ENCODE measurements at places on chromosomes 4 and X. TPM values are rescaled to one million over a fixed set of nuclear protein-coding genes. Genes with fewer than 3 reads are reported as not detected.

PPEF2 gene
- total RNA-seq, result 0.04 TPM

SPANXD gene
- total RNA-seq, result not detected

DNAJB14 gene
- 18.9 TPM for total RNA-seq

SRPK3 gene
- total RNA-seq, result 195 TPM

ADAM29 gene
- not detected for total RNA-seq

ASB9 gene
- total RNA-seq, result 3.6 TPM

EFHC2 gene
- total RNA-seq, result 0.27 TPM

SLITRK4 gene
- total RNA-seq, result 4.7 TPM

PDCL2 gene
- total RNA-seq, result not detected

FMR1 gene
- 27.8 TPM for total RNA-seq

F8A3 gene
- 0.84 TPM for total RNA-seq

CD99 gene
- total RNA-seq, result 158 TPM

JCHAIN gene
- total RNA-seq, result 2.3 TPM

PF4V1 gene
- total RNA-seq, result 0.27 TPM

FAM114A1 gene
- 77.9 TPM for total RNA-seq

ZIC3 gene
- 0.04 TPM for total RNA-seq

XG gene
- total RNA-seq, result 3.7 TPM

KCNE5 gene
- 27.6 TPM for total RNA-seq

MAP3K15 gene
- 0.13 TPM for total RNA-seq

RNF150 gene
- 37.6 TPM for total RNA-seq

NSUN7 gene
- 0.84 TPM for total RNA-seq

TMSB15A gene
- total RNA-seq, result 16.0 TPM

FBXO8 gene
- total RNA-seq, result 22.0 TPM

PNMA6A gene
- 3.7 TPM for total RNA-seq

PAGE5 gene
- total RNA-seq, result not detected

MAGEA1 gene
- not detected for total RNA-seq

TRIM2 gene
- total RNA-seq, result 29.8 TPM

PPEF1 gene
- total RNA-seq, result 1.3 TPM

GYPB gene
- 5.3 TPM for total RNA-seq

ADRA2C gene
- 3.3 TPM for total RNA-seq

IL2 gene
- total RNA-seq, result not detected

PRSS12 gene
- 7.1 TPM for total RNA-seq

CTAG1B gene
- total RNA-seq, result not detected

ETDB gene
- total RNA-seq, result not detected

COX18 gene
- 11.4 TPM for total RNA-seq

NMU gene
- 1.2 TPM for total RNA-seq

GRIPAP1 gene
- 9.9 TPM for total RNA-seq

SPACA5 gene
- not detected for total RNA-seq

JADE3 gene
- total RNA-seq, result 2.7 TPM

IBSP gene
- total RNA-seq, result not detected

TEX11 gene
- total RNA-seq, result not detected

PALLD gene
- total RNA-seq, result 86.1 TPM

ZNF718 gene
- total RNA-seq, result 6.7 TPM

NHSL2 gene
- total RNA-seq, result 7.8 TPM

AREG gene
- 0.09 TPM for total RNA-seq

CTAG2 gene
- total RNA-seq, result not detected

MAGEB1 gene
- total RNA-seq, result not detected

HNRNPDL gene
- total RNA-seq, result 301 TPM

MAPK10 gene
- 1.9 TPM for total RNA-seq

GLRA3 gene
- not detected for total RNA-seq

TCEAL2 gene
- 1.8 TPM for total RNA-seq

CT55 gene
- total RNA-seq, result 0.27 TPM

GAGE12E gene
- total RNA-seq, result not detected

DCAF4L1 gene
- total RNA-seq, result 0.18 TPM

SUPT20HL1 gene
- total RNA-seq, result 0.04 TPM

BTK gene
- total RNA-seq, result 1.5 TPM

GUCY1A1 gene
- 16.4 TPM for total RNA-seq

CPLX1 gene
- 0.13 TPM for total RNA-seq

Data from muscle of leg (tissue), 16 donors.